ENCODE measurements at places on chromosomes 13 and 19. TPM values are rescaled to one million over a fixed set of nuclear protein-coding genes. Genes with fewer than 3 reads are reported as not detected.

The CERS1 gene
- not detected for total RNA-seq

The NKPD1 gene
- 0.15 TPM for total RNA-seq

The ATP1A3 gene
- 1.9 TPM for total RNA-seq

The ZNF181 gene
- total RNA-seq = 4.7 TPM

The GPR12 gene
- not detected for total RNA-seq

The ZNF66 gene
- 7.5 TPM for total RNA-seq

The CYP2S1 gene
- total RNA-seq = 0.68 TPM

The SMIM44 gene
- not detected for total RNA-seq

The ADGRL1 gene
- 6.5 TPM for total RNA-seq

The ZNF575 gene
- total RNA-seq = 4.1 TPM

The STOML3 gene
- total RNA-seq = not detected

The TEX26 gene
- not detected for total RNA-seq

The LRG1 gene
- 0.15 TPM for total RNA-seq

The CPB2 gene
- not detected for total RNA-seq

The KLF1 gene
- total RNA-seq = 0.20 TPM

The RNASEH2B gene
- total RNA-seq = 90.5 TPM

The GSX1 gene
- not detected for total RNA-seq

The ABHD8 gene
- 12.2 TPM for total RNA-seq

DNA sequence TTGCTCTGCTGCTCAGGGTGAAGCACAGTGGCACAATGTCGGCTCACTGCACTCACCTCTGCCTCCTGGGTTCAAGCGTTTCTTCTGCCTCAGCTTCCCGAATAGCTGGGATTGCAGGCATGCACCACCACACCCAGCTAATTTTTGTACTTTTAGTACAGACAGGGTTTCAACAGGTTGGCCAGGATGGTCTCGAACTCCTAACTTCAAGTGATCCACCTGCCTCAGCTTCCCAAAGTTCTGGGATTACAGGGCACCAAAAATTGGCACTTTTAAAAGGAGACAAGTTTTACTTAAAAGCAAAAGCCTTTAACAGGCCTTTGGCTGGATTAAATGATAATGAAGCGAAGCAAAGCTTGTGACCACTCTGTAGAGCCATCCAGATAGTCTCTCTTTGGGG, 12.5 kb upstream of the TSHZ3 start:
- H3K4me3 ChIP-seq = no peak overlapping the region
- no peak overlapping the region for H3K27ac ChIP-seq
- no peak for DNase-seq
- peaks cover 38% of the 10 kb centered on the region for H3K27me3 ChIP-seq
- H3K4me1 ChIP-seq = peaks cover 3% of the 10 kb centered on the region
- no peaks in the 10 kb centered on the region for H3K36me3 ChIP-seq

DNA sequence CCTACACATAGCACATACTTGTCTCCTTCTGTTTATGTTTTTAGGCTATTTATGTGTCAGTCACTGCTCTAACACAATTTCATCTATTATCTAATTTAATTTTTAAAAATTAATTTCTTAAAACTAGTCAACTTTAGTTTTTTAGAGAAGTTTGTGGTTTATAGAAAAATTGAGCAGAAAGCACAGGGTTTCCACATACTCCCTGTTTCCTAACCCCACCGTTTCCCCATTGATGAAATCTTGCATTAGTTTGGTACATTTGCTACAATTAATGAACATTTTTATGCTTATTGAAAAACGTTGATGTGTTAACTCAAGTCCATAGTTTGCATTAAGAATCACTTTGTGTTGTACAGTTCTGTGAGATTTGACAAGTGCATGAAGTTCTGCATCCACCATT, 53.5 kb downstream of the TNFSF13B start:
- no peak overlapping the region for H3K4me3 ChIP-seq
- peaks cover 2% of the 10 kb centered on the region for H3K27me3 ChIP-seq
- H3K36me3 ChIP-seq = no peaks in the 10 kb centered on the region

DNA sequence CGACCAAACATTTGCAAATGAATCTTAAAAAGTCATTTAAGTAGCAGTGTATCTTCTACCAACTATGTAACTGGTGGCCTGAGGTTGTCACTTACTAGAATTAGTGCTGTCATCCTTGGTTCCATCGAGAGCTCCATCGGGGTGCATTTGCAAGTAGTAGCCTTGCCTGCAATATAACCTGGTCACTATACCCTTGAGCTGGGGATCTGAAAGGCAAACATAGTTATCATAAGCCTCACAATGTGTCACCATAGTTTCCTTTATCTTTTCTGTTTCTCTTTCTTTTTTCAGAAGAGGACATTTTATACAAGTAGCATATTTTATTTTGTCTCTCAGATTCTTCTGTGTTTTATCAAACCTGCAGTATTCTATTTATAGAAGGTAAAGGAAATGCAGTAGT, 422.6 kb downstream of the ITGBL1 start:
- H3K36me3 ChIP-seq = no peaks in the 10 kb centered on the region
- H3K4me1 ChIP-seq = no peaks in the 10 kb centered on the region
- DNase-seq = no peak
- no peak overlapping the region for H3K27ac ChIP-seq

GRCh38 chr13:43850873-43851272, 28.7 kb downstream of the CCDC122 start:
- no peaks in the 10 kb centered on the region for H3K4me1 ChIP-seq
- peaks cover 19% of the 10 kb centered on the region for H3K36me3 ChIP-seq
- peaks cover 3% of the 10 kb centered on the region for H3K27me3 ChIP-seq

DNA sequence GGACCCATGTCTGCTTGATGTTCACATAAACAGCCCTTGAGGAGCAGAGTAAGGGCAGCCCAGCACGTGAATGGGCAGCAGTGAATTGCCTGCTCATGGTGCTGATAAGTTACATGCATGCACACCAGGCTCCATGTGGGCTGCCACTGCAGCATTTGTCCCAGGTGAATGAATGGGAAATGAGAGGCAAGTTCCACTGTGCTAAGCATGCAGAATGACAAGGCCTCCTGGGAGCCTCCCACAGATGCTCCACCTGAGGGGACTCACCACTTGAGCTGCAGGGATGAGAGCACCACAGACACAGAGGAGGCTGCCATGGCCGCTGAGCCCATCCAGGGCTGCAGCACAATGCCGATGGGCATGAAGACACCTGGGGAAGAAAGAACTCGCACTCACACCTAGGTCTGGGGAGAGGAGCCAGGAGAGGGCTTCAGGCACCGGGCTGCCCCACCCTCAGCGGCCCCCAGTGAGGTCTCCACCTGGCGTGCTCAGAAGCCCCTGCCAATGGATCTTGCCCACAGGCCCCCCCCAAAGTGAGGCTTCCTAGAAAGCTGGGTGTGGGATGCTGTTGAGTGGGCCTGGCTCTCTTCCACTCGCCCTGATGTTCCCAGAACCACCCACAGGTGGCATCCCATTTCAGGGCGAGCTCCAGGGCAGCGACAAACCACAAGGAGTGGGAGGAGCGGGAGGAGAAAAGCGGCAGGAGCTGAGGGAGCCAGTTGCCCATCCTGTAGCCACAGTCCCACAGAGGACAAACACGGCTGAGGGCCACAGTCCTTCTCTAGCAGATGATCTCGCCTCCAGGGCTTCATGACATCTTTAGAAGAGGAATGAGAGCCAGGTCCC, 73.8 kb downstream of the CCDC70 start:
- DNase-seq = no peak
- H3K27ac ChIP-seq = no peak overlapping the region
- H3K27me3 ChIP-seq = peaks cover 11% of the 10 kb centered on the region
- no peak overlapping the region for H3K4me3 ChIP-seq
- no peaks in the 10 kb centered on the region for H3K36me3 ChIP-seq

DNA sequence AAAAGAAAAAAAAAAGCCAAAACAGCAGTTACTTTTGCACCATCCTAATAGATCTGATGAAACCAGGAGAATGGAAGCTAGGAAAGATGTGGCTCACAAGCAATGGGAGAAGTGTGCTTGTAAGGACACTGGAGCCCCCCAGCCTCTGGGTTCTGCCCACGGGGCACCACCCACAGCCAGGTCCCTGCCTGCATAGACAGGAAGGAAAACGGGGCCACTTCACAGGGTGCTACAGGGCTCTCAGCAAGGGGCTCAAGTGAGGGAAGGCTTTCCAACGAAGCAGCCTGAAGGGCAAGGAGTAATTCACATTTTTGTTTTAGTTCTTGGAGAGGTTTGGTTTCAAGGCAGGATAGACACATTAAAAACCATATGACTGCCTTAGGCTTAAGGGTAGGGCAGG, 42.7 kb downstream of the BRD4 start:
- H3K27ac ChIP-seq = no peak overlapping the region
- H3K36me3 ChIP-seq = peaks cover 7% of the 10 kb centered on the region
- no peak overlapping the region for H3K4me3 ChIP-seq

DNA sequence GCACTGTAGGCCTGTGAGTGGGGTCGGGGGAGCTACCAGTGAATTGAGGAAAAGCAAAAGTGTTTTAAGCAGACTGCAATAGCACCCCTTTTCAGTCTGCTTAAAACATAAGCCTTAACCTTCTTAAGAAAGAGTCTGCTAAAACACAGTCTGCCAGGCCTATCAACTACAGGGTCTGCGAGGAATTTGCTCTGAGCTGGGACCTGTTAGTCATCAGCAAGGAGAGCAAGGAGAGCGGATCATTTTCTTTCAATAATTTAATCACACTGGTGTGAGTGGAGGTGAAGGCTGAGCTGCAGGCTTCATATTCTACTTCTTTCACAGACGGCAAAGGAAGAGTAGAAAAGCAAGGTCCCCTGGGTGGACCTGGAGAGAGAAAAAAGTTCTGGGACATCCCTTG, 342.7 kb downstream of the ENOX1 start:
- no peaks in the 10 kb centered on the region for H3K4me1 ChIP-seq
- H3K36me3 ChIP-seq = no peaks in the 10 kb centered on the region

GRCh38 chr13:54373211-54373610, 1344.6 kb downstream of the OLFM4 start:
- DNase-seq = no peak
- no peak overlapping the region for H3K4me3 ChIP-seq
- H3K36me3 ChIP-seq = no peaks in the 10 kb centered on the region

- DNase-seq = no peak
- H3K4me3 ChIP-seq = no peak overlapping the region
- no peaks in the 10 kb centered on the region for H3K27me3 ChIP-seq
- H3K36me3 ChIP-seq = no peaks in the 10 kb centered on the region
- no peaks in the 10 kb centered on the region for H3K4me1 ChIP-seq
These were observed 135.1 kb downstream of the FREM2 start for GRCh38 chr13:38821770-38822551.

DNA sequence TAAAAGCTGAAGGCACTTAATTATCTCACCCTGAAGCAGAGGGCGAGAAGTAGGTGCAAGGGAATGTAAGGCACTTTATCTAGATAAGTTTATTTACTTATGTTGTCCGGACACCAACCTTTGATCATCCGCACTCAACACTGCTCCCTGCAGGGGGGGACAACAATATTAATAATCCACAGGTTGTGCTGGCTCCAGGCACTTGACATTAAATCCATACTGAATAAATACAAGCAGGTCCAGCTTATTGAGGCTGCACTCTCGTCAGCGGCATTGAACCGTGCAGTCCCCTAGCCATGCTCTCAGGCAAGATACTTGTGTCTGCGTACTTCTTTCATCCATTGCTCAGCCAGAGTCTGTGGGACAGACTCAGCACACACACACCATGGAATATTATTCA, 374.5 kb upstream of the NBEA start:
- no peaks in the 10 kb centered on the region for H3K4me1 ChIP-seq
- H3K27me3 ChIP-seq = no peaks in the 10 kb centered on the region
- no peak overlapping the region for H3K27ac ChIP-seq

GRCh38 chr19:9827289-9828238, at the start of gene UBL5:
Gene UBL5 (plus strand): TSS chr19:9827918. CDS start chr19:9828338, 420 bp downstream.
- peaks cover 32% of the 10 kb centered on the region for H3K4me1 ChIP-seq
- peaks cover 25% of the 10 kb centered on the region for H3K36me3 ChIP-seq
- peak within 1 kb of the TSS; percentile 100 for H3K4me3 ChIP-seq
- H3K27ac ChIP-seq = peak within 1 kb of the TSS; percentile 99

DNA sequence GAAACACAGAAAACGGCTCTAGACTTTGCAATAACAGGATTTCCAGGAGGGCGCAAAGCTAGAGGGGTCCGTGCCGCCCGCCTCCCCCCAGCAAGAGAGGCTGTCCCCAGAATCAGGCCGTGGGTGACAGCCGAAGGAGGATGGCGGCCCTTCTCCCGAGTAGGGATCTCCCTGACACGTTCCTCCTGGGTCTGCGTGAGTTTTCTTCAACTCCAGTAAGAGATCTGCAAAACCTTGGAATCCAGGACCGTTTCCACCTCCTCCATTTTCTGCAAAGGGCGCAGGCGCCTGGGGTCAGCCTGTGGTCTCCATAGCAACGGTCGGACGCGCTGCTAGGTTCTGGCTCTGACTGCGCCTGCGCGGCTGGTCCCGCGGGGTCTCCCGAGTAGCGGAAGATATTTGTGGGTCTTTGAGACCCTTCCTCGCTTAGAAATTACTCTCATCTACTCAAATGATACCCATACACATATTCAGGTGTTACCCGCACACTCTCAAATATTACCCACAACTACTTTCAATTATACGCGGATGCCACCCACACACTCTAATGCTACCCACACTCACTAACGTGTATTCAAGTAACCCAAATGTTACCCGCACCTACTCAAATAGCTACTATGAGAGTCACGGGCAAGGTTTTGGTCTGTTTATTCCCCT, 2.1 kb downstream of the PNMA8C start:
- DNase-seq = no peak
- no peaks in the 10 kb centered on the region for H3K36me3 ChIP-seq
- H3K27ac ChIP-seq = no peak overlapping the region
- H3K27me3 ChIP-seq = peaks cover 60% of the 10 kb centered on the region
- peaks cover 31% of the 10 kb centered on the region for H3K4me1 ChIP-seq
- peak overlapping the region; percentile 10 for H3K4me3 ChIP-seq

GRCh38 chr19:7979011-7979410, 26.4 kb downstream of the ELAVL1 start:
- no peak overlapping the region for H3K27ac ChIP-seq
- H3K27me3 ChIP-seq = no peaks in the 10 kb centered on the region
- DNase-seq = no peak
- no peak overlapping the region for H3K4me3 ChIP-seq
- H3K4me1 ChIP-seq = no peaks in the 10 kb centered on the region

DNA sequence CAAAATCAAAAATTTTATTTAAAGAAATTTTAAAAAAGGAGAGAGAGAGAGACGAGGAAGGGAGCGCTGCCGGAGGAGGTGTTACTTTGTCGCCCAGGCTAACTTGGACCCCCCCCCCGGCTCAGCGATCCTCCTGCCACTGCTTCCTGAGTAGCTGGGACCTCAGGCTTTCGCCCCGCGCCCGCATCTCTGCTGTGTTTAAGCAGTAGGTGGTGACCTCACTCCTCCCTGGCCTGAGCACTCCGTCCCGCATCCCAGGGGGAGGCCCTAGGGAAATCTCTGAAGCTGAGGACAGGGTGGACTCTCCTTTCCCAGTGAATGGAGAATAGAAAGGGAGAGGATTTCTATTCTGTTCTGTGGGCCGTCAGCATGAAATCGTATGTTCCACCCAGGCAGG, 485 bp upstream of the ZNF845 start:
- peak; percentile 31 for DNase-seq
- H3K27ac ChIP-seq = peak overlapping the region; percentile 82
- H3K36me3 ChIP-seq = peaks cover 43% of the 10 kb centered on the region
- H3K4me3 ChIP-seq = peak overlapping the region; percentile 86
- H3K4me1 ChIP-seq = peaks cover 19% of the 10 kb centered on the region
- no peaks in the 10 kb centered on the region for H3K27me3 ChIP-seq

- H3K4me1 ChIP-seq = no peaks in the 10 kb centered on the region
- H3K36me3 ChIP-seq = peaks cover 9% of the 10 kb centered on the region
- no peak overlapping the region for H3K27ac ChIP-seq
- no peak for DNase-seq
- H3K4me3 ChIP-seq = no peak overlapping the region
These were observed 43.9 kb downstream of the N4BP2L1 start for GRCh38 chr13:32383836-32384618.

Data from activated CD4-positive, alpha-beta memory T cell treated with anti-CD3 and anti-CD28 coated beads, Interleukin-2, amount 10 ng/mL, durations not matched to agents 7 days and 5 days (primary cell).